ENCODE measurements at places on chromosomes 7 and 10.
A peak's percentile ranks its signal among the peaks of the same experiment; 100 is the strongest.

DNA sequence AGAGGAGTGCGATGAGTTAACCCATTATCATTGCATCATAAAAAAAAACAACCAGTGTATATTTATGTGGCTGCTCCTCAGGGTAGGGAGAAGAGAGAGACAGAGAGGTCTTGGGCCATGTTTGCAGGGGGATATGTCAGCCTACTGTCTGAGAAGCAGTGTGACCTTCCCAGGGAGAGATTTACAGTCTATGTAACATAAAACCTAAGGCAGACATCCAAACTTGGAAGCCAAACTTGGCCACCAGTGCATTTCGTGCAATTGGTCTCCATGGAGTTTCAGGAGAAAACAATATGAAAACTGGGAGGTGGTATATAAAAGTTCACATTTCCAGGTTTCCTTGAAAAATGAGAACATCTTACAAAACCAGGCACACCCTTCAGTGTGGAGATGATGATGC lies 85.9 kb upstream of the CXCL12 start:
- DNase-seq: no peak

GRCh38 chr7:70574970-70575799 lies 556.8 kb upstream of the GALNT17 start:
- DNase-seq: no peak

- DNase-seq: no peak
These were observed 325.9 kb downstream of the GFRA1 start for GRCh38 chr10:115947104-115947503.

DNA sequence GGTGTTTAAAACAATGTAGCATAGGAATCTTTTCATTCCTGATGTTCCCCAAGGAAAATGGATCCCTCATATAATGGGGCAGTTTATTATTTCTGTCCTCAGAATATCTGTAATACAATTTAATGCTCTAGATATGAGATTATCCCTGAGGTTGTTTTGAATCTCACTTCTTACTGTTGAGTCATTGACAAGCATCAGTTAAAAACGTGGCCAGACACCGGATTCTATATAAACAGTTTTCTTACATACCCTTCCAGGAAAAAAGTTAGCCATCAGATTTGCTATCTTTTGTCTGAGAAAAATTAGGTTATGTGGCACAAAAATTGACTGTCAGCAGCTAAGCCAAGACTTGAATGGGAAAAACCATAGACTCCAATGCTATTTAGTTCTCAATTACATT lies 539.8 kb upstream of the CELF2 start:
- DNase-seq: no peak

- no peak for DNase-seq
These were observed 17.9 kb downstream of the ZNF488 start for GRCh38 chr10:47366181-47366631.

DNA sequence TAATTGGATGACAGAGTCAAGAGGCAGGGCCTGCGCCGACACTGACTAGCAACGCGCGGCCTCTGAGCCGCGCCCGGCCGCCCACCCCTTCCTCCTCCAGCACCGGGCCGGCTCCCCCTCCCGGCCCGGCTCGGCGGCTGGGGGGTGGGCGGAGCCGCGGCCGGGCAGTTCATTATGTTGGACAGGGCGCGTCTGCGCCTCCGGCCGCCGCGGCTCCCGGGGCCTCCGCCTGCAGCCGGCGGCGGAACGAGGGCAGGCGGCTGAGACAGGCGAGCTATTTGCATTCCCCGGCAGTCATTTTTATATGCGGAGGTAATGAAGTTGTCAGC lies 106.7 kb downstream of the SNX10 start:
- DNase-seq: peak; percentile 22

DNA sequence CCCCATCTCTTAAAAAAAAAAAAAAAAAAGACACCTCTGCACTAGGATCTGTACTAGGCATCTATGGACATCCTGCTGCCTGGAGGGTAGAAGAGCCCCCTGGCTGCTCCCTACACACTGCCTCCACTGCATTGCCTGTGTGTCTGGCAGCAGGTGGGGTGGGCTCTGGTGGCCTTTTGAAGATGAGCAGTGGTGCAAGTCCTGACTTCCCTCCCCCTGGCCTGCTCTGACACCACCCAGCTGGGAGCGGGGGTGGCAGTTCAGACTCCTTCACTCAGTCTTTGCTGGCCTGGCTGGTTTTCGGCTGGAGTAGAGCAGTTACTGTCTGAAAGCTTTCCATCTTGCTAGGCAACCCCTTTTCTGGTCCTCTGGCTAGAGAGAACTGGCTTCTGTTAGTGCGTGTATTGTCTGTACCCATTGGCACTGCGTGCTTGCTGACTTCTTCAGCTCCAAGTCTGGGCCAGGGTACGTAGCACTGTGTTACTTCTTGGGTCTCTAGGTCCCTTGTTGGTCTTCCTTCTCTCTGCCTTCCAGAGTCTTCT lies 17.6 kb downstream of the C10orf62 start:
- no peak for DNase-seq

DNA sequence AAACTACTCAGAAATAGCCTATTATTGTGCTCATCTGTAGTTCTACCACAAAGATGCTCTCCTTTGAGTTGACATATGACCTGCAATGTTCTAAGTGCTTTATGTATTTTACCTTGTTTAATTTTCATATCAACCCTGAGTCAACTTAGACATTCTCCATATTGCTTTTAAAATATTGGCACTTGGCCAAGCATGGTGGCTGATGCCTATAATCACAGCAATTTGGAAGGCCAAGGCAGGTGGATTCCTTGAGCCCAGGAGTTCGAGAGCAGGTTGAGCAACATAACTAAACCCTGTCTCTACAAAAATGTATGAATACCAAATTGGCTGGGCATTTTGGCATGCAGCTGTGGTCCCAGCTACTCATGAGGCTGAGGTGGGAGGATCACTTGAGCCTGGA lies 50.6 kb downstream of the PRKG1 start:
- no peak for DNase-seq

- DNase-seq: no peak
These were observed 168.3 kb upstream of the PPP1R3A start for GRCh38 chr7:114086914-114087652.

DNA sequence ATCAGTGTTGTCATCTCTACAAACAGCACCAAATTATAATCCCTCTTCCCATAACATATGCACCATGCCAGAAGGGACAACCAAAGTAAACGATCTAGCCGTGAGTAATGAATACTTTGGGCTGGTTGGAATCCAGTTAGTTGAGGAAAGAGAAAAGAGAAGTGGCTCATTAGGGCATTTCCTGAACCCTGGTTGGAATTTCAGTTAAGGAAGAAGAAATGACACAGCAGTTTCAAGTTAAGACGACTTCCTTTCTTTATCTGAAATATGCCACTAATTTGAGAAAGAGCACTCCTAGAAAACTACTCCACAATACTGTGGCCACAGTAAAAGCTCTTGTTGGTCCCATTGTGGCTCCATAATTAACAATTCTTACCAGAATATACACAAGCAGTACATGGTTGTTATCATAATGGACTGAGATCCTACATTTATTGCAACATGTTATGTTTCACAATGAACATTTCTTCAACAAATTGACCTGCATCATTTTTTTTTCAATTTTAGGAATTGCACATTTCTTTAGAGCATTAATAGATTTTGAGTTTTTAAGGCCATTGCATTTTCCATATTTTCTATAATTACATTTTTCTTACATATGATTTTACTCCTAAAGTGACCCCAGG lies at the start of gene TFEC:
TSS of gene TFEC (minus strand) at position 113 of the 626 bp plus-strand sequence. CDS start 46,322 bp downstream, outside the sequence.
- DNase-seq: no peak

GRCh38 chr7:143444785-143445184 lies 1.5 kb downstream of the TAS2R60 start:
- no peak for DNase-seq

GRCh38 chr7:47343061-47343455 lies 238.9 kb downstream of the TNS3 start:
- DNase-seq: no peak

DNA sequence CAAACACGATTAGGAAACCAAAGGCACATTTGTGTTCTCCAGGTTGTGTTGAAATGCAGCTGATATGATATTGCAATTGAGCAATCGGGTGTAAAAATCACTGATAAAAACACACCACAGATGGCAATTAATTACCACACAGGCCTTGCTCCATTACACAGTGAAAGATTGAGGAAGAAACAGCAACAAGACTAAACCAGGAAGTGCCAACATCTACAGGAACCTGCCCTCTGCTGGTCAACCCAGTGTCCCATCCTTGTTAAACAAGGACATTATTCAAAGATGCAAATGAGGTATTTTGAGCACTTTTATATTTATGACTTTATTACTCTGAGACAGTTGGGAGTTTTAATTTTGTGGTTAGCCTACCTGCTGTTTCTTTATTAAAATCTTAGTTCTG lies 765.6 kb upstream of the GHITM start:
- no peak for DNase-seq

DNA sequence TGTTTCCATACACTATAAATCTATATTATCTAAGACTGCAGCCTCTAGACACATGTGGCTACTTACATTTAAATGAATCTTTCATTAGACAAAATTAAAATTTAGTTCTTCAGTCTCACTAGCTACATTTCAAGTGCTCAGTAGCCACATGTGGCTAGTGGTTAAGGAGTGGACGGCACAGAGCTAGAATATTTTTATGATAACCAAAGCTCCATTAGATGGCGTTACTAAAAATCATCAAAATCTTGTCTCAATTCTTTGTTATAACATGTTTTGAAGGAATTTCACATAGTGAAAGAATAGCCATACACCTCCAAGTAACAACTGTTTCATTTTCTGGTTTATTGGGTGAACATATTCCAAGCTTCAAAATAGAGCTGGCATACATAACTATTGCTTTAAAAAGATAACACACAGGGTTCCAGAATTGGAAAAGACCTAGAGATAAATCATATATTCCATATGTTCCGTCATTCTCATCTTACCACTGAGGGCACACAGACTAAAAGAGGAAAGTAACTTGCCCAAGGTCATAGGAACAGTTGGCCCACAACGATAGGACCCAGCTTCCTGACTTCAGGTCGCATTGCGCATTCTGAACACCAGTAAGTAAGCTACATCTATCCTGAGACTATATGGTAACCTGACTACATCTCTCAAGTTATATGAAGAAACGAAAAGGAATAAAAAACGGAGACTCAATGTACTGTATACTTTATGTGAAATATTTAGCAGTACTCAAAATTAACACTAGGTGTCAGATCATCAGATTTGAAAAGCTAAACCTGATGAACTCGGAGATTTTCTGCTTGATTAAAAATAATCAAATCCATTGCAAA lies 66.6 kb downstream of the CAV1 start:
- no peak for DNase-seq

DNA sequence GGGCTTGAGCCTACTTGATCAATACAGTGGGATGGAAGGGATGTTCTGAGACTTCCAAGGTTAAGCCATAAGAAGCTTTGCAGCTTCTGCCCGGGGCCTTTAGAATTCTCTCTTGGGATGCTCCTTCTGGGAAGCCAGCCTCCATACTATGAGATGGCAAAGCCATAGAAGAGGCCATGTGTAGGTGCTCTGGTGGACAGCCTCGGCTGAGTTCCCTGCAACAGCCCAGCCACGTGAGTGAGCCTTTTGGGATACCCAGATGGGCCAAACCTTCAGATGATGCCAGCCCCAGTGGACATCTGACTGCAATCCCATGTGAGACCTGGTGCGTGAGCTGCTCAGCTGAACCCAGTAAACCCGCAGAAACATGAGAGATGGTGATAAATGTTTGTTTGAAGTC lies 370.6 kb downstream of the RPS24 start:
- no peak for DNase-seq

- no peak for DNase-seq
These were observed 33.3 kb downstream of the OR13A1 start for GRCh38 chr10:45282061-45282460.

DNA sequence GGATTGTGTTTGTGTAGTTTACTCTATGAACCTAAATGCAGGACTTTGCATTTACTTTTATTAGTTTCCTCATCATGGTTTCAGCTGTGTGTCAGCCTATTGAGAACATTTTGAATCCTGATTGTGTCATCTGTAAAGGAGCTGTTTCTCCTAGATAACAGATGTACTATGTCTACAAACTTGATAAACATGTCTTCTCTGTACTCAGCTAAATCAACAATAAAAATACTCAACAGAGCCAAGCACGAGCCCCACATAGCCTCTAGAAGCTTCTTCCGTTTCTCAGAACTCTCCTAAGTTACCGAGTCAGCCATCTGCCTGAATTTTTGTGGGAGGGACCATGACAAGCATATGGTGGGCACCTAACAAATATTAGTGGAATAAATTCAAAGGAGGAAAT lies 234.7 kb downstream of the SKAP2 start:
- no peak for DNase-seq

- no peak for DNase-seq
These were observed 427.1 kb downstream of the GPAM start for GRCh38 chr10:111756217-111757061.

GRCh38 chr7:127446842-127447241 lies 54.3 kb upstream of the ZNF800 start:
- no peak for DNase-seq

- no peak for DNase-seq
These were observed 242.8 kb downstream of the GLI3 start for GRCh38 chr7:41994036-41994745.

DNA sequence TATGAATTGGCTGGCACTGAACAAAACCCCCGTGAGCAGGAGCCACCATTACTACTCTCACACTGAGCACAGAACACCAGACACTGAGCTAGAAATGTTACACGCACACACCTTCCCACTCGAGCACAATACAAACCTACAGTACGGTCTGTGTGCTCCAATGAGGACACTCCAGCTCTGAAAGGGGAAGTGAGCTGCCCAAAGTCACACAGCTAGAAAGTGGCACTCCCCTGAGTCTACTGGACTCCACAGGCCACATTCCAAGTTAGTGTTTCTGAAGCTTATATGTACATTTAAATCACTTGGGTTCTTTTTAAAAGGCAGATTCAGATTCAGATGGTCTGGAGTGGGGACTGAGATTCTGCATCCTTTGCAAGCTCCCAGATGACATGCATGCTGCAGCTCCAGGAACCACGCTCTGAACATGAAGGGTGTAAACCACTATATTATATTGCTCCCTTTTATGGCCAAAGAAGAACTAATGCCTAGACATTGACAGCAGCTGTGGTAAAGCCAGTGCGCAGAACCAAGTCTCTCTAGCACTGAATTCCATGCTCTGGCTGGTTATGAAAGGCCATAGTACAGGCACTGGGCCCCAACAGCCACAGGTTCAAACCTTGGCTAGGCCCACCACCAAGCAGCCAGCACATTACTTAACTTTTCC lies 77.1 kb downstream of the FRMPD2 start:
- DNase-seq: no peak

GRCh38 chr10:78261291-78261690 lies 227.6 kb downstream of the RPS24 start:
- DNase-seq: no peak

GRCh38 chr7:35676211-35676610 lies 18.7 kb downstream of the HERPUD2 start:
- no peak for DNase-seq

- no peak for DNase-seq
These were observed 276.2 kb upstream of the SEMA3C start for GRCh38 chr7:81195033-81195432.

- DNase-seq: no peak
These were observed 197.0 kb downstream of the GLRX3 start for GRCh38 chr10:130333185-130333584.

- DNase-seq: no peak
These were observed 50.4 kb downstream of the VKORC1L1 start for GRCh38 chr7:65923316-65923715.
